ENCODE measurements at places on chromosomes 11 and 22.
A peak's percentile ranks its signal among the peaks of the same experiment; 100 is the strongest.

- H3K4me3 ChIP-seq = no peak overlapping the region
- H3K4me1 ChIP-seq = peaks cover 33% of the 10 kb centered on the region
- H3K36me3 ChIP-seq = no peaks in the 10 kb centered on the region
- no peak overlapping the region for H3K27ac ChIP-seq
- peak; percentile 85 for DNase-seq
Observed at GRCh38 chr22:37077802-37078448, 26.4 kb downstream of the KCTD17 start.

- no peaks in the 10 kb centered on the region for H3K36me3 ChIP-seq
- no peaks in the 10 kb centered on the region for H3K27me3 ChIP-seq
- H3K27ac ChIP-seq = no peak overlapping the region
- H3K4me1 ChIP-seq = no peaks in the 10 kb centered on the region
- no peak overlapping the region for H3K4me3 ChIP-seq
- no peak for DNase-seq
Observed at GRCh38 chr11:108877178-108877577, 212.3 kb downstream of the DDX10 start.

GRCh38 chr22:27192135-27192829 is 534.9 kb downstream of the MIAT start:
- H3K27ac ChIP-seq = no peak overlapping the region
- H3K27me3 ChIP-seq = no peaks in the 10 kb centered on the region
- no peak overlapping the region for H3K4me3 ChIP-seq
- no peaks in the 10 kb centered on the region for H3K36me3 ChIP-seq

- no peaks in the 10 kb centered on the region for H3K36me3 ChIP-seq
- DNase-seq = no peak
- H3K27me3 ChIP-seq = no peaks in the 10 kb centered on the region
- no peak overlapping the region for H3K27ac ChIP-seq
- H3K4me1 ChIP-seq = no peaks in the 10 kb centered on the region
Observed at GRCh38 chr11:14149683-14150082, 187.2 kb downstream of the SPON1 start.

- H3K4me1 ChIP-seq = peaks cover 3% of the 10 kb centered on the region
- H3K4me3 ChIP-seq = no peak overlapping the region
- H3K36me3 ChIP-seq = no peaks in the 10 kb centered on the region
- no peak overlapping the region for H3K27ac ChIP-seq
- DNase-seq = no peak
Observed at GRCh38 chr11:32316232-32316631, 119.1 kb downstream of the WT1 start.

- H3K4me3 ChIP-seq = no peak overlapping the region
- H3K36me3 ChIP-seq = no peaks in the 10 kb centered on the region
- DNase-seq = no peak
- no peaks in the 10 kb centered on the region for H3K4me1 ChIP-seq
- H3K27ac ChIP-seq = no peak overlapping the region
Observed at GRCh38 chr11:121763526-121763925, 310.8 kb upstream of the SORL1-AS1 start.

- H3K36me3 ChIP-seq = no peaks in the 10 kb centered on the region
- peaks cover 9% of the 10 kb centered on the region for H3K4me1 ChIP-seq
- DNase-seq = no peak
- no peak overlapping the region for H3K4me3 ChIP-seq
- H3K27me3 ChIP-seq = no peaks in the 10 kb centered on the region
- H3K27ac ChIP-seq = no peak overlapping the region
Observed at GRCh38 chr11:117424781-117425180, 97.1 kb downstream of the CEP164 start.

GRCh38 chr11:92625894-92626293 is 343.6 kb upstream of the MTNR1B start:
- no peak for DNase-seq
- H3K36me3 ChIP-seq = no peaks in the 10 kb centered on the region
- no peak overlapping the region for H3K4me3 ChIP-seq
- H3K27ac ChIP-seq = no peak overlapping the region
- H3K27me3 ChIP-seq = no peaks in the 10 kb centered on the region

GRCh38 chr11:77187776-77188632 is 60.0 kb downstream of the MYO7A start:
- peak; percentile 54 for DNase-seq
- H3K4me1 ChIP-seq = no peaks in the 10 kb centered on the region
- no peak overlapping the region for H3K4me3 ChIP-seq
- no peaks in the 10 kb centered on the region for H3K27me3 ChIP-seq
- H3K36me3 ChIP-seq = no peaks in the 10 kb centered on the region

DNA sequence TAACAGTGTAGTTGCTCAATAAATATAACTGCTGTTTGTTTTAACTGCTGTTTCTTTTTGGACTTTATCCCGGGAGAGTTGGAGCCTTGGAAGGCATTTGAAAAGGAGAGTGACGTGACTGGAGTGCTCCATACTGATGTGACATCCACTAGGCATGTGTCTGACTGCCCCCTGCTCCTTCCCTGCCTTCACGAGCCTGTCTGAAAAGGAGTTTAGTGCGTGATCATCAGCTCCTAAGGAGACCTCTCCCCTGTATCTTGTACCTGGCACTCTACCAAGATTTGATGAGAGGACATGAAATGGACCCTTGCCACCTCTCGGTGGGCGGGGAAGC is 22.9 kb downstream of the ZBTB16 start:
- no peak overlapping the region for H3K4me3 ChIP-seq
- H3K27me3 ChIP-seq = no peaks in the 10 kb centered on the region
- peaks cover 97% of the 10 kb centered on the region for H3K4me1 ChIP-seq
- no peaks in the 10 kb centered on the region for H3K36me3 ChIP-seq

- H3K4me3 ChIP-seq = no peak overlapping the region
- no peak overlapping the region for H3K27ac ChIP-seq
- H3K27me3 ChIP-seq = peaks cover 3% of the 10 kb centered on the region
- no peaks in the 10 kb centered on the region for H3K36me3 ChIP-seq
Observed at GRCh38 chr22:45629469-45630089, 42.1 kb upstream of the ATXN10 start.

DNA sequence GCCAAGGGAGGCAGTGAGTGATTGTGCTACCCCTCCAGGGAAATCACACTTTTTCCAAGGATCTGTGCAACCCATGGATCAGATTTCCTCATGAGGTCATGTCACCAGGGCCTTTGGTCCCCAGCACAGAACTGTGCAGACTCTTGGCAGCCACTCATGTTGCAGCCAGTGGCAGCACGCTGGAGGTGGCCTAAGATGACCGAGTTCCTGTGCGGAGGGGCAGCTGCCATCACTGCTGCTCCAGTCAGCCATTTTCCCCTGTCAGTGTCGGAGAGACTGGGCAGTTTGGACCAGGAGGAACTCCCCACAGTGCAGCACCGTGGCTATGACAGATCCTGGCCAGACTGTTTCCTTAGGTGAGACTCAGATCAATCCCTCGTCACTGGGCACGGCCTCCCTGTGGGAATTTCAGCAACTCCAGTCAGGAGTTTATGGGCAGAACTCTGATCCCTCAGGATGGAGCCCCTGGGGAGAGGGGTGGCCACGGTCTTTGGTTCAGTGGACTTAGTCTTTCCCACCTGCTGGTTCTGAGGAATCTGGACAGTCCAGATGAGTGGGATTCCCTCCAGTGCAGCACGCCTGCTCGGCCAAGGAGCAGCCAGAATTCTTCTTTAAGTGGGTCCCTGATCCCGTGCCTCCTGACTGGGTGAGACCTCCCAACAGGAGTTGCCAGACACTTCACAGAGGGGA is 194.6 kb upstream of the CARD18 start:
- DNase-seq = no peak
- no peak overlapping the region for H3K4me3 ChIP-seq
- H3K4me1 ChIP-seq = no peaks in the 10 kb centered on the region
- no peaks in the 10 kb centered on the region for H3K27me3 ChIP-seq

DNA sequence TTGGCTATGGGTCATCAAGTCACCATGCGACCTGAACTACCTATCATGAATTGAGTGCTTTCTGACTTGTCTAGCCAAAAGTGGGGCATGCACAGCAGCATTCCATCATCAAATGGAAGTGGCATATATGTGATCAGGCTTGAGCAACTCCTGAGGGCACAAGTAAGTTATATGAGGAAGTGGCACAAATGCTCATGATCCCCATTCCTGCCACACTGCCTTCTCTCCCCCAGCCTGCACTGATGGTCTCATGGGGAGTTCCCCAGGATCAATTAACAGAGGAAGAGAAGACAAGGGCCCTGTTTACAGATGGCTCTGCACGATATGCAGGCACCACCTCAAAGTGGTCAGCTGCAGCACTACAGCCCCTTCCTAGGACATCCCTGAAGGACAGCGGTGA is 21.8 kb downstream of the MS4A4E start:
- H3K27ac ChIP-seq = no peak overlapping the region
- H3K27me3 ChIP-seq = no peaks in the 10 kb centered on the region
- no peaks in the 10 kb centered on the region for H3K36me3 ChIP-seq
- no peak for DNase-seq
- H3K4me1 ChIP-seq = no peaks in the 10 kb centered on the region

DNA sequence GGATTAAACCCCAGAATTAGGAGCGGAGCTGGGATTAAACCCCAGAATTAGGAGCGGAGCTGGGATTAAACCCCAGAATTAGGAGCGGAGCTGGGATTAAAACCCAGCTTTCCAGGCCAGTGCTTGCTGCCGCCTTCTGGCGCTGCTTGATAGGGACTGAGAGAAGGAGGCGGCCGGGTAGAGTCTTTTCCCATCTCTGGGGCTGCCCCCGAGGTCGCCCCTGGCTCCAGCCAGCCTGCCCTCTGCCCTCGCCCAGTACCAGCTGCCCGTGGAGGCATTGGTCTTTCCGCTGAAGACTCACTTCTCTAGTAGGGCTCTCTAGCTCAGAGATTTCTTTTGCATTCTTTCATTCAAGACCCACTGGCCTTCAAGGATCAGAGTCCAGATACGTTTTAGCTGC is 5.2 kb downstream of the TRMU start:
- no peak overlapping the region for H3K27ac ChIP-seq
- H3K4me1 ChIP-seq = peaks cover 11% of the 10 kb centered on the region
- H3K27me3 ChIP-seq = no peaks in the 10 kb centered on the region
- H3K4me3 ChIP-seq = no peak overlapping the region

DNA sequence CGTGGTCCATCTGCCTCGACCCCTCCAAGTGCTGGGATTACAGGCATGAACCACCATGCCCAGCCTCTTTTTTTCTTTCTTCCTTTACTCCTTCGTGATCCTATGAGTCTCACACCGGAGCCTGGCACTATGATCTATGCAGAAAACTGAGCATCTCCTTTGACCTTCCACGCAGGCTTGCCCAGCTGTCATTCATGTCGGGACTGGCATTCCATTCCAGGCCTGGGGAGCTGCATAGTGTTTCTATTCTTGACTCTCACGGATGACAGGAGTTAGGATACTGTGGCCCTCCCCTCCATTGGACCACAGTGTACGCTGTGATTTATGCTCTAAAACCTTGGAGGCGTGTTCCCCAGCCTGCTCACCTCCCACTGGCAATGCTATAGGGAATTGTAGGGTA is 611.8 kb downstream of the BRD1 start:
- no peaks in the 10 kb centered on the region for H3K4me1 ChIP-seq
- DNase-seq = no peak
- H3K27me3 ChIP-seq = no peaks in the 10 kb centered on the region
- no peaks in the 10 kb centered on the region for H3K36me3 ChIP-seq
- H3K4me3 ChIP-seq = no peak overlapping the region

GRCh38 chr11:91776655-91777054 is 448.0 kb upstream of the FAT3 start:
- no peaks in the 10 kb centered on the region for H3K4me1 ChIP-seq
- H3K27ac ChIP-seq = no peak overlapping the region
- DNase-seq = no peak
- H3K27me3 ChIP-seq = no peaks in the 10 kb centered on the region
- no peaks in the 10 kb centered on the region for H3K36me3 ChIP-seq

- H3K27me3 ChIP-seq = no peaks in the 10 kb centered on the region
- H3K36me3 ChIP-seq = no peaks in the 10 kb centered on the region
- no peak for DNase-seq
Observed at GRCh38 chr11:58068655-58069054, 37.9 kb downstream of the OR6Q1 start.

DNA sequence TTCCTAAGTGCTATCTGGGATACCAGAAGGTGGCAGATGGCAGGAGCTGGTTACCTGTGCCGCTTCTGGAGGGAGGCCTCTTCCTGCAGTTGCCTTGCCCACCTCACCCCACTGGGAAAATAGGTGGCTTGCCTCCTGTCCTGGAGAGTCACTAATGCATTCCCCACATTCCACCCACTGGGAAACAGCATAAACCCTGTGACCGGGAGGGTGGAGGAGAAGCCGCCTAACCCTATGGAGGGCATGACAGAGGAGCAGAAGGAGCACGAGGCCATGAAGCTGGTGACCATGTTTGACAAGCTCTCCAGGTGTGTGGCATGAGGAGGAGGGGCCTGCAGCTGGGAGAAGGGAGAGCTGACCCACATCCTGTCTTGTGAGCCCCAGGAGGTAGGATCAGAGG is 5.6 kb downstream of the RIC8A start:
- no peak overlapping the region for H3K4me3 ChIP-seq
- no peak for DNase-seq
- H3K4me1 ChIP-seq = peaks cover 19% of the 10 kb centered on the region
- H3K27ac ChIP-seq = no peak overlapping the region
- no peaks in the 10 kb centered on the region for H3K27me3 ChIP-seq

DNA sequence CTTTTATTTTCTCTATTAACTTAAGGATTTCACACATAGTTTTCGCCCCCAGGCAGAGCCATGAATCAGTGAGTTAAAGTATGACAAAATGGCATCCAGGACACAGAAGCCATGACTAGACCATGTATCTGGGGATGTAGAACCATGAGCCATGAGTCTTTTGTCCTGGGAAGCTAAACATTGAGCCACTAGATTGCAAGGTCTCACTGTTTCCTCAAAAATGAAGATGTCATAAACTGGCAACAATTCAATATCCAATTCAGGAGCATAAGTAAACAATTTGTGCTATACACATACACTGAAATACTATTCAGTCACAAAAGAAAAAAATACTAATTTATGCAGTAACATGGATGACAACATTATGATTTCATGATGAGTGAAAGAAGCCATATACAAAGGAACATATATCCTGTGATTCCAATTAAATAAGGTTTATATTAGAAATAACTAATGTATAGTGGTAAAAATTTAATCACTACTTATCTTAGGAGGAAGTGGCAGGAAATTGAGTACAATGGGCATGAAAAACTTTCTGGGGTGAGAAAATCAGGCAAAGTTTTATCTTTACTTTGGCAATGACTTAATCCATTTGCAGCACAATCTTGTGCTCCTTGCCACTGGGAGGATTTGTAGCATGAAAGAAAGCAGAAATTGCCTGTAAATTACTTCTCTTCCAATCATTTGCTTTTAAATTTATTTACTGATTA is 28.5 kb upstream of the CARD16 start:
- no peaks in the 10 kb centered on the region for H3K36me3 ChIP-seq
- DNase-seq = no peak
- no peaks in the 10 kb centered on the region for H3K4me1 ChIP-seq
- no peaks in the 10 kb centered on the region for H3K27me3 ChIP-seq
- H3K4me3 ChIP-seq = no peak overlapping the region

GRCh38 chr11:120645639-120646038 is 134.1 kb downstream of the GRIK4 start:
- no peak for DNase-seq
- H3K27ac ChIP-seq = no peak overlapping the region
- no peaks in the 10 kb centered on the region for H3K4me1 ChIP-seq
- H3K4me3 ChIP-seq = no peak overlapping the region

GRCh38 chr11:81674211-81674610 is 1059.5 kb downstream of the FAM181B start:
- DNase-seq = no peak
- H3K27ac ChIP-seq = no peak overlapping the region
- H3K36me3 ChIP-seq = no peaks in the 10 kb centered on the region
- H3K27me3 ChIP-seq = no peaks in the 10 kb centered on the region

All from natural killer cell (primary cell).